ENCODE measurements at places on chromosomes 2 and 18. TPM values are rescaled to one million over a fixed set of nuclear protein-coding genes. Genes with fewer than 3 reads are reported as not detected.

Gene VWA3B
- polyA plus RNA-seq: 0.04 TPM

Gene ACMSD
- not detected for polyA plus RNA-seq

Gene ASAP2
- polyA plus RNA-seq: 44.0 TPM

Gene ZDBF2
- polyA plus RNA-seq: 7.6 TPM

Gene NEURL3
- polyA plus RNA-seq: not detected

Gene TMEM247
- polyA plus RNA-seq: not detected

Gene SCN1A
- polyA plus RNA-seq: 109 TPM

Gene TMEM178A
- 21.4 TPM for polyA plus RNA-seq

Data from Purkinje cell (primary cell).